ENCODE measurements at places on chromosomes 2 and 18.

DNA sequence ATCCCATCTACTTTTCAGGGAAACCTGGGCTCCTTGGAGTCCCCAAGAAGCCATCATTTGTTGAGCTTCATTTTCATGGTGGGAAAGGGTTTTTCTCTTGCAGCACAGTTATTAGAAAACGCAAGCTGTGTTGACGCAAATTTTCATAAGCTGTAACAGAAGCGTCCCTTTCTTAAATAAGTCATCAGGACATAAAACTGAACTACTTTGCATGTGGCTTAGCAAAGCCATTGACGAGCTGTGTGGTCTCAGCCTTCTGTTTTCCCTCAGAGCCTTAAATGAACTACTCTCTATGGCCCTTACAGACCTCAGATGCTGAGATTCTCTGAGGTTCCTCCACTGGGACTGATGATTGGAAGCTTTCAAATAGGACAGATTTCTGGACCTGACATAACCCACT, 85.1 kb downstream of the ARL4C start:
- no peak for DNase-seq

- DNase-seq = peak; percentile 53
Observed at GRCh38 chr2:111121028-111121827, 514 bp downstream of the BCL2L11 start.

GRCh38 chr18:78975292-78975691, 4.3 kb upstream of the SALL3 start:
- no peak for DNase-seq

DNA sequence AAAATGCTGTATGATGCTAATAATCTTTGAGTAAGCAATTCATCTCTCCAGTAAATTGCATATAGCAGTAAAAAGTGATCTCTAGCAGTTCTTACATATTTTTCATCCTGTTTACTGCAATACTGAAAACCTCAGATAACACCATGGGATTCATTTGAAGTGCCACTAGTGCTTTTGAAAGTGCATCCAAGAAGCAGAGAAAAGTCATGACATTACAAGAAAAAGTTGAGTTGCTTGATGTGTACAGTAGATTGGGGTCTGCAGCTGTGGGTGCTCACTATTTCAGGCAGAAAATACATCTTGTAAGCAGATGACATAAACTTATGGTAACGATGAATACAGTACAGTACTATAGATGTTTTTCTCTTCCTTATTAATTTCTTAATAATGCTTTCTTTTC, 1984.9 kb upstream of the LRRTM1 start:
- DNase-seq = no peak

- DNase-seq = no peak
Observed at GRCh38 chr2:10784719-10785118, 27.9 kb downstream of the PDIA6 start.

DNA sequence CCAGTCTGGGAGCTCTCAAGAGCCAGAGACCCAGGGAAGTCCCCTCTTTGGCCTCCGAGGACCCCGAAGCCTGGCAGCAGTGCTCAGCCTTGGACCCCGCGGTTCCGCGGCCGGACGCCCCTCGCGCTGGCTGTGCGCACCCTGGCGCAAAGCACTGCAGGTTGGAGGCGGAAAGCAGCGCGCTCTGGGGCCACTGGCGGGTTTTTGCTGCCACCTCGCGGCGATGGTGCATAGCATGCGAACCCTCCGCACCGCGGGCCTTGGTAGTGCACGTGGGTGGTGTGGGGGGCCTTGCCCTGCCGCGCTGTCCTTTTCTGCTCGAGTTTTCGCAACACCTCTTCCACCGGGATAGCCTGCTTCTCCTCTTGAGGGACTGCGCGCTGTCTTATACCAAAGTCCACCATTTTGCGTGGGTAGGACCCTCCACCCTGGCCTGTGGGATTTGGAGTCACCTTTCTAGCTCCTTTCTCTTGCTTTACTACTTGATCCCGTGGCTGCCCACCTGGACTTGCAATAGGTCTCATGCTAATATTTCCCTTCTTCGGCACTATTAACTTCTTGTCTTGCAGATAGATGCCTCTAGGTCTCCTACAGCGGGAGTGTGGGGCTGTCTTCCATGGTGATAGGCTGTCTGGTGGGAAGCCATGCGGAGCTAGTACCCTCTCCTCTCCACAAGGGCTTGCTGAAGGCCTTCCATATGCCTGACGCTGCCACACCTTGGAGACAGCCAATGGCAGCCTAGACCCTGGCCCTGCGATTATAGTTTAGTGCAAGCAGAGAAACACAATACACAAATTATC, 14.3 kb downstream of the SIX3 start:
- peak; percentile 73 for DNase-seq

GRCh38 chr2:64620661-64621060, 33.1 kb downstream of the SERTAD2 start:
- no peak for DNase-seq

DNA sequence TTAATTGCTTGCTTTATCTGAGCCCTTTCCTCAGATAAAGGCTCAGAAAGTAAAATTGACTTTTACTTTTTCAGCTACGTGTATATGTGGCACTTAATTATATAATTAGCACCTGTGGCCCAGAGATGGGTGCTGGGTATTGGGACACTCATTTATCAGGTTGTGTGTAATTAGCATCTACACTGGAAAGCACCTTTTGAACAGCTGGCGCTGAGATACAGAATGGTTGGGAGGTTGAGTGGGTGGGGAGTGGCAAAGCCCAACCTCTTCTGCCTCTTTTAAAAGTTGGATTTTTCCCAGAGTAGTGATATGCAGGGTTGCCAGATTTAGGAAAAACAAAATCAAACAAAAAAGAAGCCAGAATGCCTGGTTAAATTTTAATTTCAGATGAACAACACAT, 23.9 kb downstream of the SPTBN1 start:
- no peak for DNase-seq

- peak; percentile 78 for DNase-seq
Observed at GRCh38 chr2:96142217-96143113, 2.8 kb downstream of the DUSP2 start.

GRCh38 chr2:95343429-95344214, 46.5 kb downstream of the KCNIP3 start:
- DNase-seq = no peak

- no peak for DNase-seq
Observed at GRCh38 chr2:181984060-181984459, 1.6 kb upstream of the PPP1R1C start.

- peak; percentile 24 for DNase-seq
Observed at GRCh38 chr2:168244318-168244717, 3.1 kb downstream of the STK39 start.

DNA sequence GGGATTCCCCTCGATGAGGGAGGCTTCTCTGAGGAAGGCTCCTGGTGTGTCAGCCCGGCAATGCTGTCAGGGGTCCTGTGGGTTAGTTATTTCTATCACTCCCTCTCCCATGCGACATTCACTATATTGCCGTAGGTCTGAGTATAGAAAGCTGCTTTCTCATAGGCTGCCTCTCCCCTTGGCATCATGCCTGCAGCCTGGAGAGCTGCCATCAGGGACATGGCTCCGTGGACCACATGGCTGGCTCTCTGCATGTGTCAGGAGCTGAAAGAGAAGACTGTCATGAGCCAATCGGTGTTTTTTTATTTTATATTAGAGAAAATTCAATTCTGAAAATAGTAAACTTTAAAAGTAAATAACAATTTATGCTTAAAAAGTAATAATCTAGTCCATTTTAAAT, 198.0 kb downstream of the CDH20 start:
- no peak for DNase-seq
